ENCODE measurements at places on chromosomes 11 and 22. TPM values are rescaled to one million over a fixed set of nuclear protein-coding genes. Genes with fewer than 3 reads are reported as not detected.
A peak's percentile ranks its signal among the peaks of the same experiment; 100 is the strongest.

- H3K36me3 ChIP-seq, result no peaks in the 10 kb centered on the region
- H3K27ac ChIP-seq, result no peak overlapping the region
- no peak for DNase-seq
- no peak overlapping the region for H3K4me3 ChIP-seq
- H3K27me3 ChIP-seq, result no peaks in the 10 kb centered on the region
Observed at GRCh38 chr11:127866109-127866508, 721.2 kb downstream of the ETS1 start.

DNA sequence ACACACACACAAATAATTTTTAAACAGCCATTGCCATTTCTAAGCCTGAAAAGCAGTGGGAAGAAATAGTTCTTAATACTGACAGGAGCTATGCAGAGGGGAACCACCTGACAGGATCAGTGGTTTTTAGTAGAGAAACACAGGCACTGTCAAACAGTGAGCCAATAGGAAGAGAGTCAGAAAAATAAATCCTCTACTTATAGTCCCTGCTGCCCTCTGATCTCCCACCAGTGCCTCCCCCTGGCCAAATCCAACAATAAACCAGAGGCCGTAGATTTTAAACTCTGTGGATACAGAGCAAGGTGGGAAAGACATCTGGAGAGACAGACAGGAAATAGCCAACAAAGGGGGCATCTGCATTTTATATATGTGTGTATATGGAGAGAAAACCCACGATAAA is 7.9 kb upstream of the OR56B4 start:
- H3K27ac ChIP-seq, result no peak overlapping the region
- H3K36me3 ChIP-seq, result no peaks in the 10 kb centered on the region
- DNase-seq, result no peak
- no peaks in the 10 kb centered on the region for H3K27me3 ChIP-seq
- H3K4me3 ChIP-seq, result no peak overlapping the region

DNA sequence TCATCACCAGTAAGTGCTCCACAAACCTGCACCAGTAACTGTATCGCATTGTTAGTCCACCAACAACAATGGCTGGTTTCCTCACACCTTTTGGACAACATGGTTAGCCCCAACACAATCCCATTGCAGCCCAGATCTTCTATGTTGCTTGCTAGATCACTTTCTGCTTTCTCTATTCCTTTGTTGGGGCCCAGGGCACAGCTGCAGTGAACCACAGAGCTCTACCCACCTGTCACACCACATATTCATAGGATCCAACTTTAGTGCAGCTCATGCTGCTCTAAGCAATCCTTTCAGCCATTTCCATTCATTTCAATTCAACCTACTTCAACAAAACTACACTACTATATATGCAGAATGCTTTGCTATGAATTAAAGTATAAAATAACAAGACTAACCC is 364.3 kb downstream of the DCDC1 start:
- H3K4me3 ChIP-seq, result no peak overlapping the region
- no peaks in the 10 kb centered on the region for H3K4me1 ChIP-seq
- H3K27me3 ChIP-seq, result no peaks in the 10 kb centered on the region
- H3K36me3 ChIP-seq, result no peaks in the 10 kb centered on the region
- no peak overlapping the region for H3K27ac ChIP-seq
- no peak for DNase-seq

- no peaks in the 10 kb centered on the region for H3K36me3 ChIP-seq
- no peak for DNase-seq
- no peak overlapping the region for H3K27ac ChIP-seq
- no peaks in the 10 kb centered on the region for H3K4me1 ChIP-seq
- no peak overlapping the region for H3K4me3 ChIP-seq
Observed at GRCh38 chr11:124902616-124903015, 5.0 kb upstream of the ROBO4 start.

DNA sequence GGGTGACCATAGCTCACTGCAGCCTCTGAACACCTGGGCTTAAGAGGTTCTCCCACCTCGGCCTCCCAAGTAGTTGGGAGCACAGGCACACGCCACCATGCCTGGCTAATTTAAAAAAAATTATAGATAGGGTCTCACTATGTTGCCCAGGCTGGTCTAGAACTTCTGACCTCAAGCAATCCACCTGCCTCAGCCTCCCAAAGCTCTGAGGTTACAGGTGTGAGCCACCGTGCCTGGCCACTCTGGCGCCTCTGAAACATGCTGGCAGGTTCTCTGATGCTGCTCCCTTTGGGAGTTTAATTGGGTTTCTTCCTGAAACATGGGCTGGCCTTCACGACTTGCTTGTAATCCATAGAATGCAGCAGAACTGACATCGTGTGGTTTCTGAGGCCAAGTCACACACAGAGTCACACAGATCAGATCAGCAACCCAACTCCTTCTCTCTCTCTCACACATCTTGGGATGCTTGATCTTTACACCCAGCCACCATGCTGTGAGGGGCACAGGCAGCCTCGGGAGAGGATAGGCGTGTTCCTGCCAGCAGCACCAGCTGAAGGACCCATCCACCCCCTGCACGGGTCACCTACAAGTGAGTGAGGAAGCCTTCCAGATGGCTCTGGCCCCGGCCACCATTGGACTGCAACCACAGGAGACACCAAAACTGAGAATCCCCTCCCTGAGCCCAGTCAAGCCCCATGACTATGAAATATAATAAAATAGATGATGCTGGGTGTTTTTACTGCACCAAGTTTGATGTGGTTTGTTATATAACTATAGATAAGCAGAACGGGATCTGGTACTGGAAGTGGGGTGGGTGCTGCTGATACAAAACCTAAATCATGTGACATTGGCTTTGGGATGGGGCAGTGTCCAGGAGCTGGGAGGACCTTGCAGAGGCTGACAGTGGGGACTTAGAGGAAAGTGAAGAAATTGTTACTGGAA is 3.1 kb upstream of the GSC2 start:
- H3K36me3 ChIP-seq, result no peaks in the 10 kb centered on the region
- H3K4me1 ChIP-seq, result peaks cover 2% of the 10 kb centered on the region
- peaks cover 37% of the 10 kb centered on the region for H3K27me3 ChIP-seq
- DNase-seq, result no peak

- H3K36me3 ChIP-seq, result no peaks in the 10 kb centered on the region
- H3K4me1 ChIP-seq, result peaks cover 10% of the 10 kb centered on the region
- H3K27me3 ChIP-seq, result no peaks in the 10 kb centered on the region
- no peak overlapping the region for H3K4me3 ChIP-seq
- peak overlapping the region; percentile 71 for H3K27ac ChIP-seq
Observed at GRCh38 chr11:118002541-118003423, 16.6 kb downstream of the IL10RA start.

- H3K27ac ChIP-seq, result peak overlapping the region; percentile 94
- H3K36me3 ChIP-seq, result no peaks in the 10 kb centered on the region
- DNase-seq, result peak; percentile 95
- H3K4me3 ChIP-seq, result peak overlapping the region; percentile 35
- H3K4me1 ChIP-seq, result peaks cover 32% of the 10 kb centered on the region
Observed at GRCh38 chr22:37545703-37546436, 14.4 kb upstream of the CDC42EP1 start.

DNA sequence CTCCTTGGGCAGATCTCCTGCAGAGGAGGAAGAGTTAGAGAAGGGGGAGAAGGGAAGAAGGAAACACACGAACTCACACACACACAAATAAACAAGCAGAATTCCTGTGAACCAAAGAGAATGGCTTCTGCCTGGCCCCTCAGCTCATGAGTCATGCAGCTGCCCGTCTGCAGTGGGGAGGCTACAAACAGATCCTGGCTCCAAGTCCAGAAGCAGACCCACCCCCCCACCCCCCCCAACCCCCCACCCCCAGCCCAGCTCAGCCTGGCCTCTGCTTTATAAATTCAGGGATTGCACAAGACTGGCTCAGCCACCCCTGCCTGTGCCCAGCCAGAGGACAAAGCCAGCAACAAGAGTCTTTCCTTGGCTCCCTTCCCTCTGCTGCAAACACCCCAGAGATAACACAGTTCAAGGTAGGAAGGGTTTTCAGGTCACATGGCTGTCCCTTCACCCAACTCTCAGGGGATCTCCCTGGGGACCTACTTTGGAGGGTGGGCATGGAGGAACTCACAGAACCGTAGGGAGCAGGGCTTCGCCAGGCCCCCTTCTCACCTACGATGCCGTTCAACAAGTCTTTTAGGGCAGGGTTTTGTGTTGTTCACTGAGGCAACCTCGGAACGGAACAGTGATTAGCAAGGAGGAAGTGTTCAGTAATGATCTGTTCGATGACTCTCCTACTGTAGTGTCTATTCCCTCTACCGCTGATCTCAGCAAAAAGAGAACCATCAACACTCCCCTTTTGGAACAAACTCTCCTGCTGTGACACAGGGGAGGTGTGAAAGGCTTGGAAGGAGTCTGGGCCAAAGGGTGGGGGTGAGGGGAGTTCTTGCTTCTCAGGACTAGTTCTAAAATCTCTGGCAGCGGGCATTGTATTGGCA is 35.5 kb downstream of the RPL27A start:
- DNase-seq, result peak; percentile 75
- peak overlapping the region; percentile 76 for H3K27ac ChIP-seq
- no peak overlapping the region for H3K4me3 ChIP-seq
- H3K4me1 ChIP-seq, result peaks cover 8% of the 10 kb centered on the region
- H3K36me3 ChIP-seq, result peaks cover 65% of the 10 kb centered on the region

RAC2 gene
- polyA plus RNA-seq, result 12.1 TPM

GGTLC2 gene
- polyA plus RNA-seq, result not detected

ALKBH8 gene
- 3.9 TPM for polyA plus RNA-seq

SLC22A25 gene
- 0.01 TPM for polyA plus RNA-seq

Data from small intestine (tissue), 16 donors.